ENCODE measurements at places on chromosomes 3 and 15. TPM values are rescaled to one million over a fixed set of nuclear protein-coding genes. Genes with fewer than 3 reads are reported as not detected.

- no peaks in the 10 kb centered on the region for H3K27me3 ChIP-seq
Observed at GRCh38 chr15:54120949-54121463, 142.8 kb downstream of the UNC13C start.

DNA sequence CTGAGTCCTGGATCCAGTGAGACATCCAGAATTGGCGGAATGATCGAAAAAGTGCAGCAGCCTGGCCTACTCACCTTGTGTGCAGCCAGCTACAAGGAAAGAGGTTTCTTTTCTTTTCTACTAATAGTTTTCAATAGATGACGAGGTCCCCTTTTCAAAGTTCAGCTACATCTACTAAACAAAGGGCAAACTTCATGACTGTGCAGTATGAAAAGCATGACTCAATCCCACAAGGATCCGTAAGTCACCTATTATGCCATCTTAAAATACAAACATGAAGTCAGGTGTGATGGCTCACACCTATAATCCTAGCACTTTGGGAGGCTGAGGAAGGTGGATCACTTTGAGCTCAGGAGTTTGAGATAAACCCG lies 16.7 kb downstream of the MIX23 start:
- no peaks in the 10 kb centered on the region for H3K27me3 ChIP-seq
- no peak overlapping the region for H3K27ac ChIP-seq
- no peak overlapping the region for H3K4me3 ChIP-seq
- DNase-seq = no peak
- peaks cover 22% of the 10 kb centered on the region for H3K36me3 ChIP-seq

GRCh38 chr3:52483577-52484381 lies 11.4 kb upstream of the STAB1 start:
- peaks cover 53% of the 10 kb centered on the region for H3K36me3 ChIP-seq
- no peak overlapping the region for H3K27ac ChIP-seq
- no peak overlapping the region for H3K4me3 ChIP-seq
- no peak for DNase-seq

DNA sequence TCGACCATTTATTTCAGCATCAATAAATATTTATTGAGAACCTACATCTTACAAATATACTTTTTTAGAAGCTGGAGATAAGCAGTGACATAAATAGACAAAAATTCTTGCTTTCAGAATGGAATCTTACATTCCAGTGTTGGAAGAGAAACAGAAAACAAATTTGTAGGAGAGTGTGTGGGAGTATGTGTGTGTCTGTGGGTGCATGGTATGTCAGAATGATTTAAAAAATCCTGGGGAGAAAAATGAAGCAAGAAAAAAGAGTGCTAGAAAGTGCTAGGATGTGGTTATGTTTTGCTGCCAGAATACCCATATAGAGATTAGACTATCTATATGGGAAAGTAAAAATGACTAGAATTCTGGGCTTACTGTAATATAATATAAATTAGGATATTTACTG lies 561.7 kb upstream of the SGO1 start:
- no peak overlapping the region for H3K27ac ChIP-seq
- no peaks in the 10 kb centered on the region for H3K36me3 ChIP-seq
- no peaks in the 10 kb centered on the region for H3K4me1 ChIP-seq
- H3K4me3 ChIP-seq = no peak overlapping the region
- no peak for DNase-seq

- H3K27me3 ChIP-seq = no peaks in the 10 kb centered on the region
- no peak overlapping the region for H3K4me3 ChIP-seq
- H3K36me3 ChIP-seq = peaks cover 6% of the 10 kb centered on the region
- no peaks in the 10 kb centered on the region for H3K4me1 ChIP-seq
- no peak for DNase-seq
Observed at GRCh38 chr15:32652178-32652577, 10.7 kb downstream of the SCG5 start.

DNA sequence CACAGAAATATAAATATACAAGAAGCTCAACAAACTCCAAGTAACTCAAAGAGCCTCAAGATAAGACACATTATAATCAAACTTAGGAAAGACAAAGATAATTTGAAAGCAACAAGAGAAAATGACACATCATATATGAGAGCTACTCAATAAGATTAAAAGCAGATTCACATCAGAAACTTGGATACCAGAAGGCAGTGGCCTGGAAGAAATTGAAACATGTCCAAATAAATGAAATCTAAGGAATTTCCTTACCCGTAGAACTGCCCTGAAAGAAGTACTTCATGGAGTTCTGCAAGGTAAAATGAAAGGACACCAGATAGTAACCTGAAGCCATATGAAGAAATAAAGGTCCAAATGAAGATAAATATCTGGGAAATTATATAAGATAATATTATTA lies 113.9 kb downstream of the LSAMP start:
- H3K36me3 ChIP-seq = no peaks in the 10 kb centered on the region
- H3K4me1 ChIP-seq = no peaks in the 10 kb centered on the region
- no peaks in the 10 kb centered on the region for H3K27me3 ChIP-seq
- no peak for DNase-seq

LINGO1 gene
- not detected for total RNA-seq

- H3K27ac ChIP-seq = no peak overlapping the region
- H3K36me3 ChIP-seq = no peaks in the 10 kb centered on the region
- H3K4me1 ChIP-seq = no peaks in the 10 kb centered on the region
- no peaks in the 10 kb centered on the region for H3K27me3 ChIP-seq
- no peak for DNase-seq
- H3K4me3 ChIP-seq = no peak overlapping the region
Observed at GRCh38 chr3:39166134-39166710, 12.8 kb upstream of the CSRNP1 start.

GRCh38 chr3:138180375-138181029 lies 5.8 kb upstream of the DBR1 start:
- no peaks in the 10 kb centered on the region for H3K4me1 ChIP-seq
- H3K27ac ChIP-seq = no peak overlapping the region
- peak; percentile 60 for DNase-seq
- H3K4me3 ChIP-seq = no peak overlapping the region
- H3K36me3 ChIP-seq = no peaks in the 10 kb centered on the region

DNA sequence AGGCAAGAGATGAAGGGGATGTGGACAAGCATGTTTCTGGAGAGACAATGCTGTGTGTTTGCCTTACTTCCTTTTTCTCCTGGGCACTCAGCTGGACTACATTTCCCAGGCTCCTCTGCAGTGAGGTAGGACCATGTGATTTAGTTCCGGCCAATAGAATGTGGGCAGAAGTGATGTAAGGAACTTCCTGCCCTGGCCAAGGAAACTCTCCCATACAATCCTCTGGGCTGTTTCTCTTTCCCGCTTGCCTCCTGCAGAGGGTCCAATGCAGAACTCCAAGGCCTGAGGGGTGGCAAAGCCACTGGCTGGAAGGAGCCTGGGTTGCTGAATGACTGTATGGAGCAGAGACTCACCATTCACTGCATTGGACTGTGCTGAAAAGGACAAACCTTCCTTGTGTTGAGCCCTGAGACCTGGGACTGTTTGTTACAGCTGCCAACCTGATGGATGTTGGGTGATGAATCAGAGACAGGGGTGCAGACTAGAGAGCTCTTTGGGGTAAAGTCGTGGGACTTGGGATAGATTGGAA lies 82.7 kb upstream of the SLC6A6 start:
- H3K27ac ChIP-seq = no peak overlapping the region
- no peaks in the 10 kb centered on the region for H3K4me1 ChIP-seq
- H3K36me3 ChIP-seq = no peaks in the 10 kb centered on the region
- no peak overlapping the region for H3K4me3 ChIP-seq
- H3K27me3 ChIP-seq = no peaks in the 10 kb centered on the region

KNL1 gene
- total RNA-seq = 9.7 TPM

CEP152 gene
- 15.8 TPM for total RNA-seq

DNA sequence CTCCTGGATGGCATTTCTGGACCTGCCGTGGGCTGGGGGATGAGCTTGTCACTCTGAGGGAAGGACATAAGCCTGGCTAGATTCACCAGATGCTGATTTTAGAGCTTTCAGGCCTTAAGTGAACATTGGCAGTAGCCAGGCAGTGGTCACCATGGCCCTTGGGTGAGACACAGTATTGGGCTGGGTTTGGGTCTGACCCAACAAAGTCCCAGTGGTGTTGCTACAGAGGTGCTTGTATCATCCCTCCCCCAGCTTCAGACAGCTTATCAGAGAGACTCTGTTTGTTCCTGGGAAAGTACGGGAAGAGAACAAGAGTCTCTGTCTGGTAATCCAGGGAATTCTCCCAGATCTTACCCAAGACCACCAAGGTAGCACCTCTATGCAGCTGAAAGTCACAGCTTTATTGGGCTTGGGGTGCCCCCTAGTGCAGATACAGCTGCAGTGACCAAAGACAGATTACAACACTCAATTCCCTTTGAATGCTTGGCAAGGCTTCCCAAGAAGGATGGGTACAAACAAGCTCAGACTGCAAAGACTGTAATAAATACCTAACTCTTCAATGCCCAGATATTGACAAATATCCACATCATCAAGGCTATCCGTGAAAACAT lies 9.8 kb upstream of the RUVBL1 start:
- peak; percentile 51 for DNase-seq
- no peaks in the 10 kb centered on the region for H3K4me1 ChIP-seq
- H3K27ac ChIP-seq = no peak overlapping the region
- no peaks in the 10 kb centered on the region for H3K36me3 ChIP-seq
- peaks cover 10% of the 10 kb centered on the region for H3K27me3 ChIP-seq

GRCh38 chr15:84599906-84600305 lies 903 bp upstream of the ZSCAN2 start:
- DNase-seq = no peak
- H3K27ac ChIP-seq = peak overlapping the region; percentile 9
- peaks cover 51% of the 10 kb centered on the region for H3K4me1 ChIP-seq
- H3K36me3 ChIP-seq = no peaks in the 10 kb centered on the region

SAMMSON gene
- total RNA-seq = not detected

ACTR8 gene
- total RNA-seq = 35.8 TPM

DNA sequence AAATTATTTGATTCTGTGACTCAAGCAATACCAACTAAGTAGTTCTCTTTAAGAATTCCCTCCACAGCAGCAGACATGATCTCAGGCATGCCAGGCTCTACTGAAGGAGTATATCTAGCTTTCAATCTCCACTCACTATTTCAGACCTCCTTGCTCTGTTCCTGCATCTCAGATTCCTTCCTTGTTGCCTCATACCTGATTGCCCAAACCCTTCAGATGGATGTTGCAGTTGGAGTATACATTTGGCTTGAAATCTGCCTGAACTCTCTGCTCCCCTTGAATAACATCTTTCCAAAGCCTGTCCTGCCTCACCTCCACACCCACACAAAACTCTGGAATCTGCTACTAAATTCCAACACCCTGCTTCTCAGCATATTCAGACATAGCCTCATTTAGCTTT lies 19.8 kb upstream of the TM4SF4 start:
- no peak for DNase-seq
- H3K27ac ChIP-seq = no peak overlapping the region
- H3K36me3 ChIP-seq = no peaks in the 10 kb centered on the region
- H3K4me3 ChIP-seq = no peak overlapping the region
- no peaks in the 10 kb centered on the region for H3K4me1 ChIP-seq

DNA sequence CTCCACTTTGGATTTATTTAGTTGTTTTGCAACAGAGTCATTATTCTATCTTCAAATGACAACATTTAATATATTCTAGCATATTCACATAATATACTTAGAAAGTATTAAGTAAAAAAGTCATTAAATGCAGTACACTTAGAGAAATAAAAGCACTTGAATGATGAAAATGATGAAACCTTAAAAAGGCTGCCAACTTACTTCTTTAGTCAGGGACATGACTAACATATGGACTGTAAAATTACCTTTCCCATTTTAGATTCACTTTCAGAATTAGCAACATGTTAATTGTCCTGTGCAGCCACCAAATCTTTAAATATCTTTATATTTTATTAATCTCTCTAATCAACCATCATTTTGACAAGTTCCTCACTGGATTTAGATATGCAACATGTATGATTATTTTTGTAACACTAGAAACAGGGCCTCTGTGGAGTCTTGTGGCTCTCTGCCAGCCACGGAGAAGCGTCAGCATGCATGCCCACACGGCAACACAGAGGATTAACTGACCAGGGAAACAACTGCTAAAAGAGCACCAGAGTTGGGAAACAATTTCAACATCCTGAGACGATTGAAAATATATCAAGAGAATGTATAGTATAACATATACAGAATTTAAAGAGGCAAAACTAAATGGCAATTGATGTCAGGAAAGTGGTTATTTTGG lies 95.7 kb downstream of the ANO10 start:
- no peak overlapping the region for H3K4me3 ChIP-seq
- H3K4me1 ChIP-seq = no peaks in the 10 kb centered on the region
- H3K36me3 ChIP-seq = no peaks in the 10 kb centered on the region

DNA sequence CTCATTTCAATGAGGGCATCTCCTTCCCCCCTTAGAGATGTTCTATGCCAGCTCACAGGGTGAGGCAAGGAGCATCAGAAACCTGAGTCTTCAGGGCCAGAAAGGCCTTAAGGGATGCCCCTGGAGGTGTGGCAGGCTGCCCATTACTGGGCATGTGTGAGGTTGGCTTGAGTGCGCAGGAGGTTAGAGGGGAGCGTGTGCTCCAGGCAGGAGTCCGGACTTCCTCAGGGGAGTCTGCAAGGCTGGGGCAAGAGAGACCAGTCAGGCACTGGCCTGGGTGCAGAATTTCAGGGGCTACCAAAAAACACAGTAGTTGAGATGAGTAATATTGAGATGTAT lies 1.9 kb downstream of the LOXL1 start:
- no peak for DNase-seq
- no peaks in the 10 kb centered on the region for H3K36me3 ChIP-seq
- no peaks in the 10 kb centered on the region for H3K27me3 ChIP-seq
- peak overlapping the region; percentile 44 for H3K4me3 ChIP-seq
- H3K4me1 ChIP-seq = peaks cover 55% of the 10 kb centered on the region

DNA sequence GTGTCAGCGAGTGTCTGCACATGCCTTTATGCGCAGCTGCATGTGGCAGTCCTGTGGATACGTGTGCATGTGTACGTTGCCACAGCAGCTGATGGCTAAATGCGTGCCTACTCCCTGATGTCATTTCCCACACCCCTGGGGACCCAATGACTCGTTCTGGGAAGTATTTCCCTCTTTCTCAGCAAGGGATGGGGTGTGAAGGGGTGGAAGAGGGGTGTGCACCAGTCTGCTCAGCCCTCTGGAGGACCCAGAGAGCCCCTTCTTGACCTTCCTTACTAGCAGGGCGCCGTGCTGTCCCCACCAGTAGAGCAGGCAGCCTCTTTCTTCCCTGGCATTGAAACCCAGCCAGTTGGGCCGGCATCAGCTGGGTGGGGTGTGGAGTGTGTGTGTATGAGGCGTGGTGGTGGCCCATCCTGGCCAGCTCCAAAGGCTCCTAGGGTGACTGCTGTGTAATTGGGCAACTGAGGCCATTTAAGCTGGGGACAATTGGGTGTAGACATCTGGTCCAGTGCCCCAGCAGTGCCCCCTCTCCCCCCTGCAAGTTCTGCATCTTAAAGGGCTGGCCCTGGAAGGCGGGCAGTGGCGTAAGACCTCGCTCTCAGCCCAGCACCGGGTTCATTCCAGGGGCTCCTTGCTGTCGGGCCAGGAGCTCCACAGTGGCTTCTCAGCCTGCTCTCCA lies 19.2 kb downstream of the SNX33 start:
- H3K4me1 ChIP-seq = no peaks in the 10 kb centered on the region
- H3K36me3 ChIP-seq = no peaks in the 10 kb centered on the region

GHSR gene
- not detected for total RNA-seq

USP50 gene
- not detected for total RNA-seq
